SJCRH30 (cell line): ENCODE measurements at places on chromosomes 1 and 21. TPM values are rescaled to one million over a fixed set of nuclear protein-coding genes. Genes with fewer than 3 reads are reported as not detected.

GRCh38 chr1:202844259-202844658, 33.5 kb downstream of the PCAT6 start:
- H3K4me1 ChIP-seq, result no peaks in the 10 kb centered on the region; the same call in 1 of the 2 replicates
- H3K27ac ChIP-seq, result no peak overlapping the region
- no peaks in the 10 kb centered on the region for H3K36me3 ChIP-seq
- no peak for DNase-seq

- no peaks in the 10 kb centered on the region for H3K27me3 ChIP-seq
- peaks cover 20% of the 10 kb centered on the region for H3K4me1 ChIP-seq
Observed at GRCh38 chr1:8625981-8626898, 191.2 kb downstream of the RERE start.

GRCh38 chr21:38178653-38179470, 77.9 kb upstream of the KCNJ15 start:
- DNase-seq, result no peak
- no peaks in the 10 kb centered on the region for H3K36me3 ChIP-seq
- no peak overlapping the region for H3K4me3 ChIP-seq

DNA sequence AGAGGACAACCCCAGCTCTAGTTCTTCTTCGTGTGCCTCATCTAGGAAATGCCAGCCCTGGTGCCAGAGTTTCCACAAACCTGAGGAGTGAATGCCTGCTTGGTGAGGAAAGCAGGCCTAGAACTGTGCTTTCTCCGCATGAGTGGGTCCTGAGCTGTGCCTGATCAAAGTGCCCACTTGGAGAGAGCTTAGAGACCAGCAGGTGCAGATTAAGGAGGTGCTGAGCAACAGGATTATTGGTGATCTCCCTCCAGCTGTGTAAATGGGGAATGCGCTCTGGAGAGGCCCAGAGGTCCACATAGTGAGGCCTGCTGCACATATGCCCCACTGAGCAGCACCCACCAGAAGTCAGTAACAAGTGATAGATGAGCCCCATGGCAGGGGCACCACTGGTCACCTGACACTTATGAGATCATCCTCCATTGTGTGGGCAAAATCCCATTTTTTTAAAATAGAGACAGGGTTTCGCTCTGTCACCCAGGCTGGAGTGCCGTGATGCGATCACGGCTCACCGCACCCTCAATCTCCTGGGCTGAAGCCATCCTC, 127.2 kb upstream of the ZC3H12A start:
- H3K27ac ChIP-seq, result no peak overlapping the region
- no peaks in the 10 kb centered on the region for H3K36me3 ChIP-seq
- H3K4me1 ChIP-seq, result no peaks in the 10 kb centered on the region
- DNase-seq, result peak; percentile 21
- H3K27me3 ChIP-seq, result peaks cover 11% of the 10 kb centered on the region

DNA sequence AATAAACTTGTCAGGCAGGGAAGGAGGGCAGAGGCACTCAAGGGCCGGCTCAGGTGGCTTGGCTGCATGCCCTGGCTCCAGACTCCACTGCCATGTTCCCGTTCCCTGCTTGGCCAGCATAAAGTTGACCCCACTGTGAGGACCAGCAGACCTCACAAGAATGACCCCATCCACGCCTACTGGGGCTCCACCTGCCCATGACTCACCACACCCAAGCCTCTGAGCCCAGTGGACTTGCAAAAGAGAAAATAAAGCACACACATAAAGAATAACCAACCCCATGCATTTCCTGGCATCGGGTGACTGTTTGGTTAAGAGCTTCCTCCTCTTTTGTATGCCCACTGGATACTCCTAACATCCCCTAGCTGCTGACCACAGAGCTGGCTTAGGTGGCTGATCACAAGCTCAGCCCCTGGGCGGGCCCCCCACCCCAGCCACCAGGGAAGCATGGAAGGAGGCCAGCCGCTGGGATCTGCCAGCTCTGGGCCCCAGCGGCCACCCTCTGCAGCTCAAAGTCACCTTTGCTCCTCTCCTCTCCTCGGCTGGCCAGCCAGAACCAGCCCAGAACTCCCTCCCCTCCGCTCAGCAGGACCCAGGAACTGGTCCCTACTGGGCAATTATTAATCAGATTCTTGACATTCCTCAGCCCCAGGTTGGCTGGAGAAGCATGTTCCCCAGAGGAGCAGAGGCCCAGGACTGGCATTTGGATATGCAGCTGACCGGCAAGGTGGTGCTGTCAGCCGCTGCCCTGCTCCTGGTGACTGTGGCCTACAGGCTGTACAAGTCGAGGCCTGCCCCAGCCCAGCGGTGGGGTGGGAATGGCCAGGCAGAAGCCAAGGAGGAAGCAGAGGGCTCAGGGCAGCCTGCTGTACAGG, at the start of gene KLHDC7A:
Gene KLHDC7A (plus strand): TSS at position 616 of the 875 bp plus-strand sequence. CDS start 52 bp downstream, at position 668.
- no peak for DNase-seq
- H3K4me3 ChIP-seq, result no peak within 1 kb of the TSS
- peaks cover 11% of the 10 kb centered on the region; the same call in 1 of the 2 replicates for H3K27me3 ChIP-seq
- no peaks in the 10 kb centered on the region for H3K36me3 ChIP-seq
- no peaks in the 10 kb centered on the region for H3K4me1 ChIP-seq

DNA sequence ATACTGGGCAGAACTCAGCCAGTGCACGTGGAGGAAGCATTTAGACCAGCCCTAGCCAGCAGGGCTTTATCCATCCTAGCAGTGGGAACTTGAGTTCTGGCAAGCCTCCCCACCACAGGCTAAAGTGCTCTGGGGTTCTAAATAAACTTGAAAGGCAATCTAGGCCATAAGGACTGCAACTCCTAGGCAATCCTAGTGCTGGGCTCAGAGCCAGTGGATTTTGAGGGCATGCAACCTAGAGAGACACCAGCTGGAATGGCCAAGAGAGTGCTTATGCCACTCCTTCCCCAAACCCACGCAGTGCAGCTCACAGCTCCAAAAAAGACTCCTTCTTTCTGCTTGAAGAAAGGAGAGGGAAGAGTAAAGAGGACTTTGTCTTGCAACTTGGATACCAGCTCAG, 70.5 kb upstream of the APOBEC4 start:
- H3K27me3 ChIP-seq, result no peaks in the 10 kb centered on the region
- H3K4me1 ChIP-seq, result no peaks in the 10 kb centered on the region
- no peaks in the 10 kb centered on the region for H3K36me3 ChIP-seq
- DNase-seq, result no peak
- H3K27ac ChIP-seq, result no peak overlapping the region
- no peak overlapping the region for H3K4me3 ChIP-seq

The CYP4A11 gene
- total RNA-seq, result not detected in 2 replicates

The TNFAIP8L2 gene
- not detected in 2 replicates for total RNA-seq

The CRNN gene
- total RNA-seq, result not detected in 2 replicates

The CDK11B gene
- total RNA-seq, result 28.0 and 32.6 TPM in 2 replicates
